Heart left ventricle (tissue), 16 donors: ENCODE measurements at places on chromosomes 1 and 21. TPM values are rescaled to one million over a fixed set of nuclear protein-coding genes. Genes with fewer than 3 reads are reported as not detected.

BCL2L15 gene
- polyA plus RNA-seq: 0.01 TPM

- DNase-seq: no peak
Measured at GRCh38 chr1:215772151-215772550, 205.0 kb downstream of the KCTD3 start.

FNDC5 gene
- 75.3 TPM for polyA plus RNA-seq

GRCh38 chr1:64711266-64711665 lies 33.6 kb upstream of the RAVER2 start:
- DNase-seq: no peak

DNA sequence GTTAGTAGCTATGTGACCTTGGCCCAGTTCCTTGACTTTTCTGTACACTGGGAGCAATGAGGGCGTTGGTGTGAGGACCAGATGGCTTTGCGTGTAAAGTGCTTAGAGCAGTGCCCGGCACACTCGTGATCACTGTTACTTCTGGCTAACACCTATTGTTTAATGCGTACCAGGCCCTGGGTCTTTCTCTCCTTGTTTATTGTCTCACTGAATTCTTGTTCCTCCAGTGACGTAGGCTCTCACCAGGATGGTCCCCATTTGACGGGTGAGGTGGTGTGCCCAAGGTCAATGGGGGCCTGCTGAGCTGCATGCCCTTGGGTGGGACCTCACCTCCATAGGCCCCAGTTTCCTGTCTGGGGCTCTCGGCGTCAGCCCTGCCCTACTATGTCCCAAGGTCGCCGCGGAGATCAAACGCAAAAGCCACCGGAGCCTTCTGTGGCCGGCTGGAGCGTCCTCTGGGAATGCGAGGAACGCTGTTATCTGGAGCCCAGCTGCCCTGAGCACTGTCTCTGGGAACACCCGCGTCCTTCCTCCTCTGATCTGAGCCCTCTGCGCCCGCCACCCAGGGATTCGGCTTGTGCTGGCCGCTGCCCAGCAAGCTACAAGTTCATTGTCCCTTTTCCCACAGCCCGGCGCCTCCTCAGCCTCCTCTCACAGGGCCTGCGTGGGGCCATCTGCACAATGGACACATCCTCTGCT lies 28.9 kb downstream of the ALPL start:
- DNase-seq: peak; percentile 75

FCRLA gene
- 0.23 TPM for polyA plus RNA-seq

AMY1A gene
- not detected for polyA plus RNA-seq

TDRD5 gene
- not detected for polyA plus RNA-seq

DNA sequence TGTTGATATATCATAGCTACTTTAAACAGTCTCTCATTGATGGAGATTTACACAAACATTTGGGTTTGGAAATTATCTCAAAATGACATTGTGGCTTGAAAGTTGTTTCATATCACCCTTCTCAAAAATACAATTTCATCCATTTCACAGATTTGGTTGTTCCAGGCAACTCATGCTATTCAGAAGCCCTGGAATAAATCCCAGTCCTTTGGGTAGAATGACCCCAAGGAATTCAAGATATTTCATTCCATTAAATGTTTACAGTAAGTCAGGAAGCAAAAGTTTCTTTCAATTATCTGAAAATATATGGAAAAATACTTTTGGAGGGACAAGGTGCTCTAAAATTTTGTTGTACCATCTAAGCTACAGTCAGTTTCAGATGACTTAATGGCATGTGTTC lies 27.1 kb downstream of the MPZL1 start:
- DNase-seq: no peak

FAM151A gene
- polyA plus RNA-seq: 0.35 TPM

GRCh38 chr1:55437692-55438091 lies 222.5 kb upstream of the USP24 start:
- no peak for DNase-seq

DNA sequence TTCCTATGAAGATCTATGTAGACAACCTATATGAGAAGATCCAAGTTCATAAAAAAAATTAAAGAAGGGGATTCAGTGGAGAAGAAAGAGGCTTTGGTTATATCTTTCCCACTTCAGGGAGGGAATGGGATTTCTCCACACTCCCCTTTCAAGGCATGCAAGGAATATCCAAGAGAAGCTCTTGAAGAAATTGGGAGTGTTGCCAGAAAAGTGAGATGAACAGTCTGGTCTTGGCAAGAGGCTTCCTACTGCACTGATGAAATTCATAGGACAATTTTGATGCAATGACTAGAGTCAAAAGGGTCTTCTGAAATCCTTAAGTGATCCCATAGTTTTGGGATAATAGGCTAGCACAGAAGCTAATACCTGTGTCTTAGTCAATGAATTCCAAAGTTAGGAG lies 153.0 kb downstream of the KCTD3 start:
- DNase-seq: no peak

TGFBR3 gene
- 10.3 TPM for polyA plus RNA-seq

- DNase-seq: no peak
Measured at GRCh38 chr1:221794079-221794670, 52.3 kb upstream of the DUSP10 start.

DNA sequence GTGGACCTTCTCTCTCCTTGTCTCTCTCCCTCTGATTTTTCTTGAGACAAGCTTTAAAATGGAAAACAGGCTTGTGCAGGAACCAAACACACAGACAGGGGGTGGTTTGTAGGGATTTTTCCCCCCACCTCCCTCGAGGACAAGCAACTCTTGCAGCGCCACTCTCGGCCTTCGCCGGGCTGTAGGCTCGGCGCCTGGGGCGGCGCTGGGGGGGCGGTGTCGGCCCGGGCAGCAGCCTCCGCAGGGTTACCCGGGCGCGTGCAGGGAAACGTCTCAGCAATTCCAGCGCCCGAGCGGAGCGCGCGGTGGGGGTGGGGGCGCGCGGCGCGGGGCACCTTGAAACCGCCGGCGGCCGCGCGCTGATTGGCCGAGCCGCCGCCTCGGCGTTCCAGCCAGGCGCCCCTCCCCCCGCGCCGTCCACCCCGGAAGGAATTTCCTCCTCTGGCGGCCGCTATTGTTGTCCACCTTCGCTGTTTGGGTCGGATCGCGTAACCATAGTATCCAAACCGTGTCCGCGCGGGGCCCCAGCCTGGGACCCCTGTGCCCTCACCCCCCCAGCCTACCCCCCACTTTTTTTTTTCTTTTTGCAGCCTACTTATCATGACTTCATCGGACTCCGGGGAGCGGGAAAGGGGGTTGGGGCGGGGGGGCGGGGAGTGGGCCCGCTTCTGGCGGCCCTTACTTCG lies 59.8 kb upstream of the ACOT11 start:
- DNase-seq: peak; percentile 93
